ENCODE measurements at places on chromosomes 4 and X.

- no peak for DNase-seq
These were observed 26.0 kb downstream of the CAPN6 start for GRCh38 chrX:111244235-111244750.

DNA sequence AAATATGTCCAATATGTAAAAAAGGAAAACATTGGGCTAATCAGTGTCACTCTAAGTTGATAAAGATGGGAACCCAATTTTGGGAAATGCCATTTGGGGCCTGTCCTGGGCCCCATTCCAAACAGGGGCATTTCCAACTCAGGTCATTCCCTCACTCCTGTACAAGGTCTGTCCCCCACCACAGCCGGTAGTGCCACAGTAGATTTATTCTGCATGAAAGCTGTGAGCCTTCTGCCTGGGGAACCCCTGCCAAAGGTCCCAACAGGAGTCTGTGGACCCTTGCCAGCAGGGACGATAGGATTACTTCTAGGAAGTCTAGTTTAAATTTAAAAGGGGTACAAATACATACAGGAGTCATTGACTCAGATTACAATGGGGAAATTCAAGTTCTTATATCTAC lies 317.6 kb upstream of the GNPDA2 start:
- DNase-seq: no peak

DNA sequence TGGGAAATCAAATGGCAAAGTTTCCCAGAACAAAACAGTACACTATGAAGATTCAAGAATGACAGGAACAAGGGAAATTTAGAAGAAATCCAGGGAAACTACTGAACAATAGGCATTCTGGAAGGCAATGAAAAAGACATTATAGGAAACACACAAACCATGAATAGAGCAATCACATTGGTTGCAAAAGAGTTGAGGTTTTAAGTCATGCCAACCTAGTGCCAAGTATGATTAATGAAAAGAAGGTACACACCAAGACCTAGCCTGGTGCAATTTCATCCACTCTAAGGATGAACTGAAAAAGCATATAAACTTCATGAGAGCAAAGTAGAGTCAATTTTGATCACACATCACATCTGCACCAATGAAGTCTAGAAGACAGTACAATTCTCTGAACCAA lies 326.9 kb downstream of the PDHA2 start:
- DNase-seq: no peak

DNA sequence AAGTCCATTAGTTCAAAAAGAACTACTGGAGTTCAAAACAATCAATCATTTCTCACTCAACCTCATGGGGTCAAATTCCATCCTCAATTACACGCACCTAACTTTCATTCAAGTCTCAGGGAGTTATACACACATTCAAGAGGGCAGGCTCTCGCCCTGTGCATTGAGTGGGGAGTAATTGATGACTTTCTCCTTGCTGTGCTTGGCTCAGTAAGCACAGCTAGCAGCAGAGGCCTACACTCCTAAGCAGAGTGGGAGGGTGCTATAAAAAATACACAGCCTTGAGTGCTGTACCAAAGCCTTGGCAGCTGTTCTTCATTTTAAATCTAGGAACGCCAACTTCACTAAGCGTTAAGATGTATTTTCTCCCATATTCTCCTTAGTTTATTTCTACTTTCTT lies 958.3 kb upstream of the ADGRL3 start:
- DNase-seq: no peak

All from DND-41 (cell line).